ENCODE measurements at places on chromosomes 5 and 9.
A peak's percentile ranks its signal among the peaks of the same experiment; 100 is the strongest.

DNA sequence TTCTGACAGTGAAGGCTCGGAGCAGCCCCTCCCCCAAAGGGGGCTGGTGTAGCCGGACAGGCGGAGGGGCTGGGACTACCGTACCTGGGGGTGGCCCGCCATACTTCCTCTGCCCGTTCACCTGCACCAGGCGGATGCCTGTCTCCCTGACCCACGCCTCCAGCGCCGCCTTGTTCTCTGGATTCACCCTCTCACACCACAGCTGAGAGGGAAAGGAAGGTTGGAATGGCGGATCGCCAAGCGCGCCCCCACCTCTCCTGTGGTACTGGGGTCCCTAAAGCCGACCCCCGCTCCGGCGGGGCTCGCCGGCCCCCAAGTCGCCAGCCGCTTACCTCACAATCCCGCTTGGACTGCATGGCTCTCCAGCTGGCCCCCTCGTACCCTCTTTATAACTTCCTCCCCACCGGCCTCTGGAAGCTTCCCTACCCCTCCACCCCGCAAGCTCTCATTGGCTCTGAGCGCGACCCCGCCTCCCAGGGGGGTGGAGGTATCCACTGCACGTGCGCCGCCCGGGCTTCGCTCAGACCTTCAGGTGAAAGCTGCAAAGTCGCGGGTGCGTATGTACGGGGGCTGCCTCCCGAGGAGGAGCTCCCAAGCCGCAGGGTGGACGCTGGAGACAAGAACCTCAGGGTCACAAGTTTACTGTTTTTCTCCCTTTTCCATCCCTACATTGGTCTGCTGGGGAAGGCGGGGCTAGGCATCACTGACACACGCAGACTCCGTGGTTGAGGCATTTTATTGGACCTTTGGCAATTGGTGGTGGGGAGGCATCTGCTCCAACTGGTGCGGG, at the start of gene DND1:
Gene DND1 (minus strand): TSS at position 390 of the 790 bp plus-strand sequence. CDS start 34 bp downstream, at position 356.
- no peak for DNase-seq

GRCh38 chr5:73766902-73767301, 140.9 kb downstream of the ARHGEF28 start:
- DNase-seq, result no peak

DNA sequence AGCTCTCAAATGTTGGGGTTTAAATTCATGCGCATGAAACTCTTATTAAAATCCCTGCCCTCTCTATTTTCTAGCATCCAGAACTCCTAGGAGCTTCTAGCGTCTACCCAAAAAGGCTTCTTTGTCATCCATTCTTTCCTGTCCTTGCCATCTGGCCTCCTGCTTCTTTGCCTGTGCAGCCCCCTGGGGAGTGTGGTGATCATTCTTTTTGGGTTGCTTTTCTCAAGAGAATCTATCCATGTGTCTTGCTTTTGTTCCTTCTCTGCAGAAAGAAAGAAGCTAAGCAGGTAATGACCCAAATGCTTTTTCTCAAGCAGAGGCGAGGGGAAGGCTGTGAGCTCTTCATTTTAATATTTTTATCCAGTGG, 26.6 kb downstream of the SKP2 start:
- no peak for DNase-seq

GRCh38 chr5:134590992-134591659, 41.5 kb downstream of the SAR1B start:
- no peak for DNase-seq

DNA sequence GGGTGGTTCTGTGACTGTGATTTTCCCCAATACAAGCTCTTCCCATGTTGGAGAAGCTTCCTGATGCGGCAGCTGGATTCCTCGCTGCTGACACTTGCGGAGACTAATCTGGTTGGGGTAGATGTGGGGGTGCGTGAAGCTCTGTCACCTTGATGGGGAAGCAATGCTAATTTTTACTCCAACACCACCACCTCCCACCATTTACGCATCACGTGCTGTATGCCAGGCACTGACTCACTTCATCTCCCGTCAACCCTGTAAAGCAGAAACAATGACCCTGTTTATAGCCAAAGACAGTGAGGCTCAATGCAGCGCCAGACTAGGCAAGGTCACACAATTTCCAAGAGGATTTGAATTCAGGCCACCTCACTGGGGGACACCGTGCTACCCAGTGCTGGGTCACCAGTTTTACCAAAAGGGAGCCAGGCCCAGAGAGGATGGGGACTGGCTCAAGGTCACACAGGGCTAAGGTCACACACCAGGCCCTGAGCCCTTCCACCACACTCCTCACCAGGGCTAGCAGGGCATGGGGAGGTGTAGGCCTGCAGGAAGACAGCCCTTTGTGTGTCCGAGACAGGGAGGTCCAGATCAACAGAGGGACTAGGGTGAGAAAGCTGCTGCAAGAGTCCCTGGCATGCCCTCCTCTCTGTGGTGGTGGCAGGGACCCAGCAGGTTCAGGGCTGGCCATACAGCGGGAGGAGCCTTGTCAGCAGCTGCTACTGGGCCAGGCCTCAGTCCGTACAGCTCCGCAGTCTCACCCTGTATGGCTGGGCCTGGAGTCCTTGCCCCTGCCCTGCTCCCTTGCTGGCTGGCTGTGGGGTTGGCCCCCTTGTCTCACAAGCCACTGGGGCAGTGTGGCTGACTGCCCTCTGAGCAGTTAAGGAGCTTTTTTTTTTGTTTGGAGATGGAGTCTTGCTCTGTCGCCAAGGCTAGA, 3.3 kb downstream of the STKLD1 start:
- DNase-seq, result no peak

- peak; percentile 36 for DNase-seq
Measured at GRCh38 chr9:16321461-16322119, 548.9 kb downstream of the BNC2 start.

DNA sequence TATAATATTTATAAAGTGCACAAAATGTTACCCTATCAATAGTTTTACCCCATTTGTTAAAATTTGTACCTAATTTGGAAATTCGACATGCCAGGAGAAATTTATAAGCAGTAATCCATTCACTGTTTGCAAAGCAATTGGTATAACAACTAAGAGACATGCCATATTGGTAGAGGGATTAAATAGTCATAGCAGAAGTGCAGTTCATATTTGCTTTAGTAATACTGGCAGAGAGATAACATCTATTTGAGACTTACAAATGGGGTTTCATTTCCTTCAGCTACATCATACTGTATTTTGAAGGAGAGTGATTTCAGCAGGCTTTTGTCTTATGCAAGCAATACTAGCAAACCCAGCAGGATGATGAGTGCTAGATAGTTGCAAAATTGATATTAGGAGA, 610.4 kb upstream of the CDH10 start:
- no peak for DNase-seq

- no peak for DNase-seq
Measured at GRCh38 chr5:87188391-87188790, 79.3 kb upstream of the RASA1 start.

- peak; percentile 82 for DNase-seq
Measured at GRCh38 chr9:87878989-87879511, 3.6 kb upstream of the SPATA31E1 start.

DNA sequence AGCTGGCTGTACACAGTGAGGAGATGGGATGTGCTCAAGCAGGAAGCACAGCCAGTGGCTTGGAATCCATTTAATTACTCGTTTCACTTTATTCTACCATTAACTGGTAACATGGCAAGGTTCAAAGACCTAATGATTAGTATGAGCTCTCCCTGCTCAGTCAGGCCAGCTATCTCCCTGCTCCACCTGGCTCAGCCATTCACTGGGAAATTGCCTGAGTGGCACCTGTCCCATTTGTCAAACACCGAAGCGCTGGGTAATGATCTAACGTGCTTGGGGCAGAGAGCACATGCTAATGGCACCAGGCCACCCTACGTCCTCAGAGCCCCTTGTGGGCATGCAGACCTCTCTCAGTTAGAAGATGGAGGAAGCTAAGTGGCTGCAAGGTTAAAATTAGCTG, 162.2 kb downstream of the TTLL11 start:
- no peak for DNase-seq

DNA sequence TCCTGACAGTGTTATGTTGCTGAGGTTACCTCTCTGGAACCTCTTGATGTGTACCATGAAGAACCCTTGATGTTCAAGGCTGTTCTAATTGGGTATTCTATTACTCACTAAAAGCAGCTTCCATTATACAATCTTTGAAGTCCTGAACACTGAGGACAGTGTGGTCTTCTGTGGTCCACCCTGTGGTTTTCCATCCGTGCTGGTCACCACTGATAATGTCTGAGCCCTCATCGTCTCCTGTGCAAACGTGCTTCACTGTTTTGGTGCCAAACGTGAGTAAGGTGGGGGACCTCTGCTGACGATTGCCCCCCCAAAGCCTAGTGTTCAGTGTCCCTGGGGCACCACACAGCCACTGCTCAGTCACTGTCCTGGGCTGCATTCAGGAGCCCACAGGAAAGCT, 259.7 kb upstream of the ANKRD55 start:
- DNase-seq, result no peak

GRCh38 chr5:139446956-139447779, 7.8 kb upstream of the DNAJC18 start:
- DNase-seq, result peak; percentile 58

- no peak for DNase-seq
Measured at GRCh38 chr9:98930792-98931191, 12.9 kb upstream of the COL15A1 start.

- peak; percentile 53 for DNase-seq
Measured at GRCh38 chr5:103232393-103232999, 26.1 kb upstream of the MACIR start.

GRCh38 chr5:76947082-76947503, 5.8 kb upstream of the CRHBP start:
- DNase-seq, result no peak

DNA sequence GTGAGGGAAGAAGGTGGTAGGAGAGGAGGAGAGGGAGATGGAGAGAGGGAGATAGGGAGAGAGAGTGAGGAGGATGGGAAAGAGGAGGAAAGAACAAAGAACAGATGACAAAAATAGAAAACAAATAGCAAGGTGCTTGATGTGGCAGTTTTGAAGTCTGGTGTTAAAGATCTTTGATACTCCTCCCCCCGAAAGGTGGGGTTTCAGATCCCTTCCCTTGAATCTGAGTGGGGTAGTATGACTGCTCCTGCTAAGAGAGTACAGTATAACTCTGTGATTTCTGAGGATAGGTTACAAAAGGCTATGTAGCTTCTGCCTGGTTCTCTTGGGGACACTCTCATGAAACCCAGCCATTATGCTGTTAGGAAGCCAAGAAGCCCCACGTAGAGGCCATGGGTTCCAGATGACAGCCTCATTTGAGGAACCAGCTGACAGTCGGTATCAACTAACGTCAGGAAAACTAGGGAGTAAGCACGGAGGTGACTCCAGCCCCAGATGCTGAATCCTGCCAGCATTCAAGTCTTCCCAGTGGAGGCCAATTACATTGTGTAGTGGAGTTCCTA, 102.1 kb downstream of the FANCC start:
- DNase-seq, result no peak

- DNase-seq, result peak; percentile 32
Measured at GRCh38 chr9:35696520-35697215, 6.9 kb upstream of the TPM2 start.

- DNase-seq, result no peak
Measured at GRCh38 chr9:104456831-104457230, 47.2 kb upstream of the OR13F1 start.

DNA sequence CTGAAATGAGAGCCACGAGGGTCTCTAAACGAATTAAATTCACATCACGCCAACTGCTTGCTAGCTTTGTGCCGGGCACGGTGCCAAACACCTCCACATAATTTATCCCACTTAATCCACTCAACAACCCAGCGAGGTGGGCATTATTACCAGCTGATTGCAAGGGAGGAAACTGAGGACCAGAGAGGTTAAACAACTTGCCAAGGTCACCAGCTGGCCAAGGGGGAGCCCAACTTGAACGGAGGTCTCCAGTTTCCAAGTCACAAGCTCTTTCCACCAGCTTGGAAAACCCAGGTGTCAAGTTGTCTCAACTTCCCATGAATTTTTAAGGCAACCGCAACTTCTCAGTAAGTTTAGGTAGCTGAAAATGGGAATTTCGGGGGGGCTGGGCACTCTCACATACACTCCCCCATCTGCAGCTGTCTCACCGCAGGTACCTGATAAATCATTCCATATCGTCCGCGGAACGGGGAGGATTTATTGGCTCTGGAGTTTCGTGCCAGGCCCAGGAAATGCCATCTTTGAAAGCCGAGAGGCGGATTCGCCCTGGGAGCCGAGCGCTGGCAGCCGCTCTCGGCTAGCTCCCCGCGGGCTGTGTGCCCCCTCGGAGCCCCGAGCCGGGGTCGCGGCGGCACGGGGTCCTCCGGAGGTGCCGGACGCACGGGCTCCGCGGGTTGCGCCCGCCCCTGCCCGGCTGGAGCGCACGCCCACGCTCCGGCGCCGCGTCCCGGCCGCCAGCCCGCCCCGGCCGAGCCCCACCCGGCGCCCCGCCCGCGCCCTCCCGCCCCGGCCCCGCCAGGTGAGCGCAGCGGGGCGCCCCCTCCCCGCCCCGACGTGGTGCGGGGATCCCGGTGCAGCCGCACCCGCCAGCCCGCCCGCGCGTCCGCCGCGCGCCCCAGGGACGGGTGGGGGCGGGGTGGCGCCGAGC, 617 bp downstream of the PTPN3 start:
- DNase-seq, result no peak

DNA sequence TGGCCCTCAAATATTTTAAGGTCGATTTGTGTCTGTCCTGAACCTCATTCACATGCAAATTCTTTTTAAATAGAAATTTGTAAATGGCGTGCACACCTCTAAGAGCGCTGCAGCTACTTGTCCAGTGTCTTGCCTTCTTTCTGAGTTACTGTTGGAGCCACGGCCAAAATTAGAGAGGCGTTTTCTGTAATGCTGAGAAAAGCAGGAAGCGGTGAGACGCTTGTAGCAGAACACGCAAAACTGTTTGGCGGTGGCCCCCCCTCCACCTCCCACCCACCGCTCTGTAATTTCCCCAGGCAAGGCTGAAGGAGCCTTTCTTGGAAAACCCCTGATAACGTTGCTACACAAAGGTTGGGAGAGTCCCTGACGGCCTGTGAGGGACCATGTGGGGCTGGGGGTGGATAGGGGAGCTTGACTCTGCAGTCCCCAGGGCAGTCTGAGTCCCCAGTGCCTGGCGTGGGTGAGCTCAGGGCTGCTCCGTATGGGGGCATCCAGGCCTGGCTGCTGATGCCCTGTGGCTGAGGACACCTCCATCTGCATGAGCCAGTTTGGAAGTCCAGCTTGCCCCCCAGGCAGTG, 96.5 kb downstream of the GADD45G start:
- no peak for DNase-seq

DNA sequence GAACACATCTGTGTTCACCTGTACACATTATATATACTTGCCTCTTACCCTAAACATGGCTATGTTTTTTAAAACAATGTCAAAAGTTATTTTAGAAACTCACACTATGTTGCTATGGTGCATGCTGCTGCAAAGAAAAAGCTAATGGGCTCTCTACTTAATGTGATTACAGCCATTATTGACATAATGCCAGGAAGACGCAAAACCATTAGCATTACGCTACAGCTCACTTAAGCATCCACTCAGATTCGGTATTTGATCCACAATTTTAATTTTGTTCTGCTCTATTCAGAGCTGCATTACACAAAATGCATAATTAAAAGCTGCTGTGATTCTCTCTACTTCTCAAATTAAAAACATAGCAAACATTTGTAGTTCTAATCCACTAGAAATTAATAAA, 395.2 kb downstream of the BNC2 start:
- no peak for DNase-seq

DNA sequence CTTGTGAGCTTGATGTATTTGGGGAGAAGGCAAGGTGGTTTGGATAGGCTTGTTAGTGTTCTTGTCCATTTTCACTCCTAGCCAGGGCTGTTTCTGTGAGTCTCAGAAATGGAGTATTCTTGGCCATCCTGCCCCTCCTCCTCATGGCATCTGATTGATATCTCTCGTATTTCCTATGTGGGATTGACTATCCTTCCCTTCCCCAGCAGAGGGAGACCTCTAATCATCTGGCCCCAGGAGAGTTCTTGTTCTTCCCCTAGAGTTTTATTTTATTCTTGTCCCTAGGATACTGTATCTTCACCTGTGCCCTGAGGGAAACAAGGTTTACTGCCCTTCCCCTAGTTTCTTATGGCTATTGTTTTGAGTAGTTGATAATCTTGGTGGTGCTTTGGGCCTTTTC, 114.4 kb downstream of the VPS13A start:
- DNase-seq, result peak; percentile 54

All from fibroblast of skin of abdomen (primary cell).